ENCODE measurements at places on chromosomes 11 and 22. TPM values are rescaled to one million over a fixed set of nuclear protein-coding genes. Genes with fewer than 3 reads are reported as not detected.

RAG2 gene
- 0.10 TPM for total RNA-seq

CASP1 gene
- 2.1 TPM for total RNA-seq

KCNJ5 gene
- 0.28 TPM for total RNA-seq

TMA7B gene
- total RNA-seq: not detected

HTATIP2 gene
- total RNA-seq: 68.9 TPM

STK33 gene
- total RNA-seq: 3.9 TPM

PLET1 gene
- not detected for total RNA-seq

TRABD gene
- 55.7 TPM for total RNA-seq

NTM gene
- total RNA-seq: 0.10 TPM

ZNF143 gene
- total RNA-seq: 30.2 TPM

MYBPC3 gene
- total RNA-seq: not detected

MALAT1 gene
- 13,645 TPM for total RNA-seq

NLRP6 gene
- total RNA-seq: 0.59 TPM

DNA sequence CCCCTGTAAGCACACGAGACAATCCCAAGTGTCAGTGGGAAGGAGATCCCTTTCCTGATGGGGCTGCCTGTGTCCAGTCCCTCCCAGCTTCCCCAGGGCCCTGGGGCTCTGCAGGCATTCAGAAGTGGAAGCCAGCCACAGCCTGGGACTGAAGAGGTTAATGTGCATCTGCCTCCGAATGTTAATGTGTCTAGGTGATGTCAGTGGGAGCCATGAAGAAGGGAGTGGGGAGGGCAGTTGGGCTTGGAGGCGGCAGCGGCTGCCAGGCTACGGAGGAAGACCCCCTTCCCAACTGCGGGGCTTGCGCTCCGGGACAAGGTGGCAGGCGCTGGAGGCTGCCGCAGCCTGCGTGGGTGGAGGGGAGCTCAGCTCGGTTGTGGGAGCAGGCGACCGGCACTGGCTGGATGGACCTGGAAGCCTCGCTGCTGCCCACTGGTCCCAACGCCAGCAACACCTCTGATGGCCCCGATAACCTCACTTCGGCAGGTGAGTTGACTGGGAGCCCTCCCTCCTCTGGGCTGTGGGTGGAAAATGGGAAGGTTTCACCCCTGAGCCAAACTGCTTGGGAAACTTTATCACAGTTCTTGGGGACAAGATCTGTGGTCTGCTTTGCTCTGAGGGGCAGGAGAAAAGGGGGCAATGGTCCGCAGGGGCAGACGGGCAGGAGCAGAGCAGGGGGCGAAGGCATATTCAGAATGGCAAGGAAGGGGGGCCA lies at the start of gene MCHR1:
Gene MCHR1, plus strand, starts transcription at position 236 of the 715 bp plus-strand sequence. Its CDS starts 169 bp downstream, at position 405.
- DNase-seq: no peak

DNA sequence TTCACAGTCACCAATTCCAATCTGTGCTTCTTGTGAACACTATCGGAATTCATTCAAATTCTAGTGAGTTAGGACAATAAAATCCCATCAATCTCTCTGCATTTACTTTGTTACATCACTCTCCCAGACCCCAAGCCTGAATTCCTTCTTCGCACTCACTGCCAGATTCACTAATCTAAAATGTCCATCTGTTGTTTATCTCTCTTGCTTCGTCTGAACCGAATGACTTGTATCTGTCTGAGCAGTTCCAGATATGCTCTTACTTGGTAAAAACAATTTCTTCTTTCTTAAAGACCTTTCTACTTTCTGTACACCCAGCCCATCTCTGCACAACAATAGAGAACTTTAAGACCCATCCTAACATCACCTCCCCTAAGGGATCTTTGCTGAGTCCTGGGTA lies 7.0 kb downstream of the MMP10 start:
- no peak for DNase-seq

- DNase-seq: no peak
These were observed 12.0 kb downstream of the YWHAH start for GRCh38 chr22:31956360-31956759.

DNA sequence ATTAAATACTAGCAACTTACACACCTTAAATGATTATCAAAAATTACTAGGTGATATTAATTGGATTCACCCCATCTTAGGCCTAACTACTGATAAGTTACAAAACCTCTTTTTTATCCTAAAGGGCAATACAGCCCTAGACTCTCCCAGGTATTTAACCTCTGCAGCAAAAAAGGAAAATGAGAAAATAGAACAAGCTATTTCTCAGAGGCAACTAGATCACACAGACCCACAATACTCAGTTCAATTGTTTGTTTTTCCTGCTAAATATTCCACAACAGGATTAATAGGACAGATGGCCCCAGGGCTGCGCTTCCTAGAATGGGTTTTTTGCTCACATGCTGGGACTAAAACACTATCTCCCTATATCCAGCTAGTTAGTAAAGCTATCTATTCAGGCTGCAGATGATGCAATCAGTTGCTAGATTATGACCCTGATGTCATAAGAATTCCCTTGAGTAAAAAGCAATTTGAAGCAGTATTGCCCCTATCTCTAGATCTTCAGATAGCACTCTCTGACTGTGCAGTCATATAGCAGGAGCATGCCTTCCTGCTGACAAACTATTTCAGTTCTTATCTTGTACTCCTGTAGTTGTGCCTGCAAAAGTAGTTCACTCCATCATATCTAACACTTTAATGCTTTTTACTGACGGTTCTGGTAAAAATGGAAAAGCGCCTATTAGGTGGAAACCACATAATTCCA lies 1595.5 kb upstream of the TENM4 start:
- DNase-seq: no peak

GRCh38 chr11:125938418-125938817 lies 7.4 kb upstream of the VSIG10L2 start:
- no peak for DNase-seq

GRCh38 chr11:13118194-13118593 lies 109.1 kb downstream of the RASSF10 start:
- no peak for DNase-seq

DNA sequence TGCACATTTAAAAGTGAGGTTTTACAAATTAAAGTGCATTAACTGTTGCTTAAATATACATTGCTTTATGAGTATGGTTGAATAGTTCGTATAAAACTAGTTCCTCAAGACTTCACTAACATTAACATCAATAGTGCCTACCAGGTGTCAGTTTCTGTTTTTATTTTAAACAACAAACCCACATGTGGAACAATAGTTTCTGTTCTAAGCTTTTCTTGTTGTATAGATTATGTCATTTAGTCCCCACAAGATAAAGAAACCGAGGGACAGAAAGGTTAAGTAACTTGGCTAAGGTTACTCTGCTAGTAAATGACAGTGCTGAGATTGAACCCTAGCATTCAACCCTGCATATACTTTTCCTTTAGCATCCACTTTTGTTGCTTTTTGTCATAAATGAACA lies 41.4 kb upstream of the ST14 start:
- DNase-seq: no peak

- no peak for DNase-seq
These were observed 123.9 kb downstream of the CTTN start for GRCh38 chr11:70522309-70522592.

GRCh38 chr11:111285189-111286091 lies 12.9 kb upstream of the POU2AF3 start:
- no peak for DNase-seq

- DNase-seq: no peak
These were observed 109.4 kb upstream of the RCN1 start for GRCh38 chr11:31981457-31981856.

DNA sequence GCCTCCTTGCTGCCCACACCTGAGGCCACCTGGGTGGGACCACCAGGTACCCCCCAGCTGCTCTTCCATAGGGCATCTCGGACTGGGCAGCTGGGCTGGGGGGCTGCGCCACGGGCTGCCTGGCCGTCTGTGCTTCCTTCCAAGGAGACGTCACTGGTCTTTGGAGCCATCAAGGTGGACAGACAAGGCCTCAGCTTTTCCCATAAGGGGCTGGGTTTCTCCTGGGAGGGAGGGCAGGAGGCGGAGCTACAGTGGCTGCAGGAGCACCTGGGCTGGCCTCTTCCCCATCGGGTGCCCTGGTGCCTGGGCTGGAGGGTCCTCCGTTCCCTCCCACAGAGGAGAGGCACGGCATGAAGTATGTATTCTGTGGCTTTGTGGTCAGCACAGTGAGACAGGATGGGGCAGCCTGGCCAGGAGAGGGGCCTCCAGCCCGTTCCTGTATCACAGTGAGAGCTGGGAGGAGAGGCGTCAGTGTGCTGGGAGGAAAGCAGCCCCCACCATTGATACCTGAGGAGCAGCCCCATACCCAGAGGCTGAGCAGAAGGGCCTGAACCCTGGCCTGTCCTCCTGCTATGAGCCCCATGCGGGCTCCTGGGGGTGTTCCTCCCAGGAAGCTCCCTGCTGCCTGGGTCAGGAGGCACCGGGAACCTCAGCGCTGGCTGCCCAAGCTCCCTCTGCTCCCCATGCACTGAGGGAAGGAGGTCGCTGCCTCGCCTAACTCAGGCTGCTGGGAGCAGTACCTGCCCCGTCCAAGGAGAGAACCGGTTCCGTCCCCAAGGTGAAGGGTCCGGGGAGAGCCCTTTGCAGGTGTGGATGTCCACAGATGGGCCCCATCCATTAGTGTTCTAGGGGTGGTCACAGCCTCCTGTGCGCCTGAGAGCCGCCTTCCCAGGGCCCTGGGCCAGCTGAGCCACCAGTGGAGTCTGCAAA lies 1075.0 kb downstream of the BRD1 start:
- DNase-seq: no peak

DNA sequence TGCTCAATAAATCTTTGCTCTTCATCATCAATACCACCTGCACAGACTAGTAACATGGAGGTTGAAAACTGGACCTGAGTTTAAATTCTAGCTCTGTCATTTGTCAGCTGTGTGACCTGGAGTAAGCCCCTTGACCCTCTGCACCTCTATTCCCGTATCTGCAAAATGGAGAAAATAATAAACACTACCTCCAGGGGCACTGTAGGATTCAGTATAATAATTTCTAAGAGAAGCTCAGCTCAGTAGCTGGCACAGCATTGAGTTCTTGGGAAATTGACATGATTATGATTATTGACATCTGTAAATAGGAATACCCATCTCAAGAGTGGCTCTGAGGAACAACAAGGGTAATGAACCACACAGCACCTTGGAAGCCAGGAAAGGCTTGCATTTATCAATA lies 78.4 kb downstream of the MN1 start:
- DNase-seq: no peak

GRCh38 chr22:49333206-49333605 lies 494.5 kb downstream of the BRD1 start:
- no peak for DNase-seq

DNA sequence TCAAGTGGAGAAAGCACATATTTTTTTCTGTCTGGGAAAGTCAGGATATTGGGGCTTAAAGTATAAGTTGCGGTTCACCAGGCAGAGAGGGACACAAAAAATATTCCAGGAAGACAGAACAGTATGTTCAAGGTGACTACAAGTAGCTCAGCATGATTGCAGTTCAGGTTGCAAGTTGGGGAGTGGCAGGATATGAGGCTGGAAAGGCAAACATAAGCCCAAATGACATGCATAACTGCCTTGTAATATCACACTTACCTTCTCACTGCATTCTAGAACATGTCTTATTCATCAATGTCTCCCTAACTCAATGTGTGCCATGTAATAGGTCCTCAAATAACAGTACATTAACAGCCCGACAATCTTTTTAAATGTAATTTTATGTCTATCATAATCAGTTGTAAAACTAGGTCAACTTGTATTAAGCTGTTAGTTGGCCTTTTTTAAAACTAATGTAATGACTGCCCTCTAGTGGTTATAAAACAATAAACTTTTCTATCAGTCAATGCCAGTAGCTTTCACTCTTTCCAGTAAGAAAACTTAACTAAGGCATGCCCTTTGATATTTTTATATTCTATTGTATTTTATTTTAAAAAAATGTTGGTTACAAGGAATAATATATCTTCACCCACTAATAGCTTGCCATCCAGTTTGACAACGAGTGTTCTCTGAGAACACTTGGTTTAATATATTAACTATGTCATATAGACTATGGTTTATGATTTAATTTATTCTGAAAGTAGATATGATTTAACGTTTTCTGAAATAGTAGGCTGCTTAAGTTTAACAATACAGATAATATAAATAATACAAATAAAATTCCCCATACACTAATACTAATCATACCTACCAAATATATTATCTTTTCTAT lies 39.4 kb upstream of the CFAP300 start:
- DNase-seq: peak; percentile 88

DNA sequence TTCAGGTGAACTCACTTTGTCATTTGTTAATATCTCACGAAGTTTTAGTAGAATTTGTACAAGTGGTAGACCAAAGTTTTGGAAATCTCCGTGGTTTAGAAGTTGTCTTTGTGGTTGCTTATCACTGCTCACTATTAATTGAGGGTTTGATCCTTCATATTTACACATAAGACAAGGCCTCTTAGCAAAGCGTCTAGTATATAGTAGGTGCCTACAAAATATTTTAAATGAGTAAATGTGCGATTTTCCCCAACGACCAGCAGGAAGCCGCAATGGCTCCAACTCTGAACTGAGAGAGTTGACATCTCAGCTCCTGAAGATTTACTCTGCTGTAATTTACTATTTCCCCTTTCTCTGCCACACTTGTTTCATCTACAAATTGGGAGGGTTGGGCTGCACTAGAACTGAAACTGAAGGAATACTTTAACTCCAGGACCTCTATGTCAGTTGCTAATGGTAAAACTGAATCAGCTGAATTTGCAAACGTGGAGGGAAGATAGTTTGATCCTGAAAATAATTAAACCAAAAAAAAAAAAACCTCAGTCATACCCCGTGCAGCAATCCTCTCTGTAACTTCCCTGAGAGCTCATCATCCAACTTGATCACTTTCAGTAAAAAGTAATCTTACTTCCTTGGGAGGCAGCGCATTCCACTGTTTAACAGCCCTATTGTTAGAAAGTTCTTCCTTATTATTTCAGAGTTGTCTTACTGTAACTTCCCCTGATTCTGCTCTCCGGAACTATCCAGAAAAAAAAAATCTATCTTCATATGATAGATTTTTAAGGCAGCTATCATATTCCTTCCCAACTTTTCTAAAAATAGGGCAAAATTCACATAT lies 1.3 kb upstream of the SBF2 start:
- no peak for DNase-seq

GRCh38 chr11:116371146-116371545 lies 401.6 kb downstream of the BUD13 start:
- DNase-seq: no peak

Measured in Panc1 (cell line).